ENCODE measurements at places on chromosomes 12 and 14.
A peak's percentile ranks its signal among the peaks of the same experiment; 100 is the strongest.

DNA sequence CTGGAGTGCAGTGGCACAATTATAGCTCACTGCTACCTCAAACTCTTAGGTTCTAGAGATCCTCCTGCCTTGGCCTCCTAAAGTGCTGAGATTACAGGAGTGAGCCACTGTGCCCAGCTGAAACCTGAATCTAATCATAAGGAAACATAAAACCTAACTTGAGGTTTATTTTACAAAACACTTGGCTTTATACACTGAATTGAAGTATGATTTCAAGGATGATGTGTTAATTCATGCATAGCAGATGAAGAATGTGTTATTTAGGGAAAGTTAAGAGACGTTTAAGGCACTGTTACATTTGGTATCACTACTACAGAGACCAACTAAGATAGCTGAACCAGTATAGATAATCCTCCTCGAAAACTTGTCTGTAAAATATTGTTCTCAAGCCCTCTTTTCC lies 6.4 kb downstream of the DICER1 start:
- DNase-seq = no peak

- peak; percentile 53 for DNase-seq
Observed at GRCh38 chr12:9797722-9798619, 29.3 kb upstream of the KLRF1 start.

DNA sequence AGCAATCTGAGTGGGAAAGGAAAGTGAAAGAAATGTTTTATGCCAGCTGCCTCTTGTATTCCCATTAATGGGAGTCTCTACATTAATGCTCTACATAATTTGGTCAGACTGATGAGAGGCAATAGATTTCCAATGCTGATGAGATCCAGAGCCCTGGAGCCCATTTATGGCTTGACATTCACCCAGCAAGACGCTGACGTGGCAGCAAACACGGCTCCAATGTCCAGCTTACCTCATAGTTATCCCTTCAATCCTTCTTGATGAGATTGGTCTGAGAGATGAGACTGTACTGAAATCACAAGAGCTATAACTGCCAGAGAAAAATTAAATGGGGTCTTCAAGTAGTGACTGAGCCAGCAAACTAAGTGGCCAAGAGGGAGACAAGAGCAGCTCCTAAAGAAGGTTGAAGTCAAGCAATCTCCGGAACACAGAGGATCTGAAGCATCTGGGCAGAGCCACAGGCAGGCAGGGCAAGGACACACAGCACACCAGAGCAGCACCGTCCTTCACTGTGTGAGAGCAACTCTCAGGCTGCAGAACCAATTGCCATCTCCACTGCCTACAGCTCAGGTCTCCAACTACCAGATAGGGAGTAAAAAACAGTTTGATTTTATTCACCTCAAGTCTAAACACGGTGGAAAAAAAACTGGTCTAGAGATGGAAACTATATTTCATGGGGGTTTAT lies 7.3 kb upstream of the MYO1A start:
- no peak for DNase-seq

DNA sequence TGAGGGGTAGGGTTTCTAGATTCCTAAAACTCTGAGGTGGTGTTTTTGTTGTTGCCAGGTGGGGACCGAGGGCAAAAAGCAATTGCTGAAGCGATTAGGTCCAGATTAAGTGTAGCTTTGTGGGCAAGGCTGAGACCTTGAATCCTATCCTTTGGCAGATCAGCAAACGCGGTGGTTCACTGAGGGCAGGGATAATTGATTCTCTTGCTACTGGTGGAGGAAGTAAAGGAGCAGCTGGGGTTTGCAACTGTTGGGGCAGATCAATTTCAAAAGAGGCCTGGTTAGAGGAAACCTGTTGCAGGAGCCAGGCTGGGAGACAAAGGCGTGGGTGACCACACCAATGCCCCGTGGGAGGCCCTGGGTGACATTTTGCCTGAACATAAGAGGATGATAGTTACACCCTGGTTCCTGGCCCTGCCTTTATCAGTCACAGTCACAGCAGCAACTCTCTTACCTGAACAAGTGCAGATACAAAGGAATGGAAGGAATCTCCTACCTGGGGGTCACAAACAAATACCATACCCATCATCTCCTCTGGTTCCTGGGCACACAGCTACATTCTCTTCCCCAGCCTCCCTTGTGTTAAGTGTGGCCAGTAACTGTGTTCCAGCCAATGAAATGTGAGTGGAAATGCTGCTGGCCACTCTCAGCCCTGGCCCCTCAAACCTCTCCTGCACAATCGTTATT lies 43.3 kb upstream of the RASSF3 start:
- peak; percentile 92 for DNase-seq
